ENCODE measurements at places on chromosomes 5 and 9.
A peak's percentile ranks its signal among the peaks of the same experiment; 100 is the strongest.

- no peak for DNase-seq
These were observed 156.9 kb upstream of the FST start for GRCh38 chr5:53323511-53323910.

GRCh38 chr9:109766351-109766750, 13.6 kb upstream of the PALM2AKAP2 start:
- DNase-seq: no peak

DNA sequence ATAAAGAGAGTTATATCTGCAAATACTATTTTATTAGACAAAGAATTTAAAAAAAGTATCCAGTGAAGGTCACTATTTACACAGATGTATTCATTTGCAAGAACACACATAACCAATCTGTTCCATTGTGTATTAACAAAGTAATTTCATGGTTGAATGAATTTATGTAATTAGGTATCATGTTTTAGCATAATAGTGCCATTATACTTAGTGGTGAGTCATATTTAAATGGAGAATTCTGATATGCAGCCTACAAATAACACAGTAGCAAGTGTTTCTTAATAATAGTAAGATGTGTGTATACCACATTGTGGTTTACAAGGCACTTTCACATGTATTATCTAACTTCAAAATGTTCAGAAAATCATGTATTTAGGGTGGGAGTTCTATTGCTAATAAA, 1028.5 kb upstream of the ACO1 start:
- DNase-seq: no peak

- DNase-seq: no peak
These were observed 142.3 kb upstream of the ANKH start for GRCh38 chr5:15013654-15014463.

DNA sequence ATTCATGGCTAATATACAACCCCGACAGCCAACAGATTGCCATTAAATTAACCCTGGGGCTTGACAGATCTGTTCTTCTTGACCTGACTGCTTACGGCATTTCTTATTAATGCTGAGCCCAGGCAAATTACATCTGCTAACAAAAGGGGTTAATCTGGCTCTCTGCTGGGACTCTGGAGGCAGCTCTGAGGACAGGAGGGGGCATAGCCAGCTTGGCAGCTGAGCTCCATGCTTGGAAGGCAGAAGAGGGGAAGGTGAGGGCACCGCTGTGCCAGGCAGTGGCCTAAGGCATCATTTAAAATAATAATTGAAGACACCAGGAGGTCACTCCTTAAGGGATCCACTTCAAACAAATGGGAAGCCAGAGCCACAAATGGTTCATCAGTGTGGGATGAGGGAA, 126.0 kb upstream of the GPR151 start:
- no peak for DNase-seq

DNA sequence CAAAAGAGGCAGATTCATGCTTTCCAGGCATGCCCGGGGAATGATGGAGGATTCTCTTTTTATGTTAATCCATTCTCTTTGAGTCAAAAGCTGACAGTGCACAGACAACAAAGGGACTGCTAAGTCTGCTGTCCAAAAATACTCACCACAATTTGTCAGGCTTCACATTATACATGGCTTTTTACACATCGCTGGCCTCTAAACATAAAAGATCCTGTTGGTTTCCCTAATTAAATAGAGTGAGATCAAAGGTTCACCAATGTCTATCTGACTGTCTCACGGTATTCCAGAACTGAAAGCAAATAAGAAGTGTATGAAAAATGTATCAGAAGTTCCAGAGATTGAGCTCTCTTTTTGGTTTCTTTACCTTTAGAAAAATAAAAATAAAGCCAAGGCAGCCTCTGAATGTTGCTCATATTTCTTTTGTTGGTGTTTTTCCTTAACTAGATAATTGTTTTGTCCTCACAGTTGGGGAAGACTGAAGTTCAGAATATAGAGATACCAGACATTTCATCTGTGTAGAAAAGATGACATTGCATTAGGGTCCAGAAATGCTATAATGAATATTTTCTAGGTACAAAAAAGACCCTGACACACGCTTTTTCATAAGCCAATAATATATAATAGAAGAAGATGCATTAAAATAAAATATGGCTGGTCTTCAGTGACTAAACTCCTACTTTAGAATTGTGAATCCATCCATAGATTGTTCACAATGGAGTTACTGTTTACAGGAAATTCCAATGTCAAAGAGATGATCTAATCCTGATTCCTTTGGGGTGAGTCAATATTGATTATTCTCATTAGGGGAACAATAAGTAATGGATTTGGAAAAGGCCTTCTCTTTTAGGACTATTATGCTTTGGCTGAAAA, 688.2 kb upstream of the CDH6 start:
- DNase-seq: no peak

DNA sequence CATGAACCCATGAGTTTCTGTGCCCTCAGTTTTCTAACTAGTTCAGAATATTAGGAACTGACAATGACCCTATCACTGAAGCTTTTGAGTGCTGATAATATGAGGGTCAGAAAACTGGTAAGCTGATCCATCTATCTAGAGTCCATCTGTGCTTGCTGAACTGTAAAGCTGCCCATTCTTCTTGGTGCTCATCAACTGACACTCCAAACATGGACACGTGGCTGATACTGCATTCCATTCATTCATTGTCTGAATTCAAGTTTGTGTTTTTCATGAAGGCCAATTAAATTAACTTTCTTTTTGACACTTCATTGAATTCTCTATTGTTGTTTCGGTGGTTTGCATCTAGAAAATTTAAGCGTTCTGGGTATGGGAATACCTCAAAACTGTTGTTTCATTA, 17.6 kb downstream of the NREP start:
- no peak for DNase-seq

- peak; percentile 39 for DNase-seq
These were observed 50.8 kb downstream of the ALDH7A1 start for GRCh38 chr5:126544087-126544740.

GRCh38 chr9:92349771-92350739, 24.3 kb downstream of the CENPP start:
- DNase-seq: no peak

DNA sequence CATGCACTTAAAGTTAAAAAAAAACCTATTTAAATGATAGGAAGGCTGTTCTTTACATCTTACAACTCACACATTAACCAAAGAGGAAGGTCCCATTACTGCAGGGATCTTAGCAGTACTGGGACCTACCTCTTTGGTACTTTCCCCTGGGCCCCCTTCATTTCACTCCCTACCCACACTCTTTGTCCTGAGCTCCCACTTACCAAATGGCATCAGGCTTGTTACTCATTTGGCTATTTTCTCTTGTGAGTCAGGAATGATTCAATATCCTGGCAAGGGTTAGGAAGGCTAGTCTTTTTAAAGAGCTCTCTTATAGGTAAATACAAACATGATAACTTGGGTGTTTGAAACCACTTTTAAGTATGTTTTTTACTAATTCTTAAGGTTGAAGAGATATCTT, 117.4 kb upstream of the ELL2 start:
- DNase-seq: no peak

GRCh38 chr5:166493612-166494011, 1797.8 kb upstream of the WWC1 start:
- DNase-seq: no peak

- no peak for DNase-seq
These were observed 113.3 kb upstream of the ZNF608 start for GRCh38 chr5:124859556-124860290.

GRCh38 chr5:72606525-72606924, 99.3 kb upstream of the ZNF366 start:
- no peak for DNase-seq

DNA sequence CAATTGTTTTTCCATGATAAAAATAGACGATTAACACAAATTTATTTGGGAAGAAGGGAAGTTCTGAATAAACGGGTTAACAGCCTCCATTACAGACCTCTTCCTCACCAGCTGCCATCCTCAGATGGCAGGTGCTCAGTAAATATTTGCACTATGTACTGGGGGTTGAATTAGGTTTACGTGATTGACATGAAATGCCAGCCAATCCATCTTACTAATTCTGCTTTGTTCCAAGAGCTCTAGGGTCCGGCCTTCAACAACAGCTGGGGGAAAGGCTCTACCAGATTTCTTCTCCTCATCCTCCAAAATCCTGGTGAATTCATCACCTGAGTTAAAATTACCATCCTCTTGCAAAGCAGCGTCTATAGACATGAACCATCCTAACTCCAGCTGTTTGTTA, 104.6 kb downstream of the MTX3 start:
- no peak for DNase-seq

DNA sequence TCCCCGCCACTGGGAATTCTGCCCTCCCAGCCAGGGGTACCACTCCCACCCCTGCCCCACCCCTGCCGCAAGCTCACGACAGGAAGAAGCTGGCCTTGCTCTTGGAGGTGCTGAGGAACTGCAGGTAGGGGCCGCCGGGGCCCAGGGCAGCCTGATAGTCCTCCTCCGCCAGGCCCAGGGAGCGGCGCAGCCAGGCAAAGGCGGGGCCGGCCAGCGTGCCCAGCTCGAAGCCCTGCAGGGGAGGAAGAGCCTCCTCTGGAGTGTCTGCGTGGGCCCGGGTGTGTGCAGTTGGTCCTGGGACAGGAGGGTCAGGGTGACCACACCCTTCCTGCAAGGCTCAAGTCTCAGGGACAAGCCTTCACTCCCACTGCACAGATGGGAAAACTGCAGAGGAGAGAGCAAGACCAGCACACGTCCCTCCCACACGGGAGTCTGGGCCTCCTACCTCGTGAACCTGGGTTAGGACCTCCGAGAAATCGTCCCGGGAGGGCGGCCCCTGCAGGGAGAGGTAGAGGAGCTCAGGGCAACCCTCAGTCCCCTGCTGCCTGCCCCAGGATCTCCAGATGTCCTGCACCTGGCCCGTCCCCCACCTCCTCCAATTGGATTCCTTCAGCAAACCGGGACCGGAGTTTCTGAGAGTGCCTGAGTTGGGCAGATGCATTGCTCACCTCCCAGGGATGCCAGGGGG, 2.4 kb downstream of the PIP5KL1 start:
- DNase-seq: no peak

GRCh38 chr5:157198277-157198986, 17.8 kb downstream of the ITK start:
- no peak for DNase-seq

- DNase-seq: peak; percentile 57
These were observed at the start of gene ARID3C for GRCh38 chr9:34628656-34629490. TSS of gene ARID3C (minus strand) at chr9:34629066. CDS start at chr9:34628014, 1,052 bp downstream.

DNA sequence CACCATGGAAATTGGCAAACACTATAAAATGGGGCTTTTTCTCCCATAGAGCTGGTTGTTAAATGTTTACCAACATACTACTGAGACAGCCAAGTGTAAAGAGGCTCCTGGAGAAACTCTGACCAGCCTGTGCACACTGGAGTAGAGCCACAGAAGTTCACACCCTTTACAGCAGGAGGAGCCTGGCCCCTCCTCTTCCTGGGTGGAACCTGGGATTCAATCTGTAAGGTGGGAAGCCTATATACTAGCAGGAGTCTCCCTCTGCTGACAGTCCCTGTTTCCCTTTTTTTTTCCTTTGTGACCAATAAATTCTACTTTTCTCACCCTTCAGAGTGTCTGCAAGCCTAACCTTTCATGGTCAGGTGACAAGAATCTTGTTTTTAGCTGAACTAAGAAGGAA, 10.4 kb upstream of the SLC30A5 start:
- DNase-seq: no peak
